Activated effector memory CD4-positive, alpha-beta T cell treated with anti-CD3 and anti-CD28 coated beads, Interleukin-2, amount 50 U/mL, for 16 hours (primary cell): ENCODE measurements at places on chromosomes 12 and 14.

GRCh38 chr12:54926246-54926645 is 58.3 kb downstream of the TESPA1 start:
- no peak for DNase-seq

DNA sequence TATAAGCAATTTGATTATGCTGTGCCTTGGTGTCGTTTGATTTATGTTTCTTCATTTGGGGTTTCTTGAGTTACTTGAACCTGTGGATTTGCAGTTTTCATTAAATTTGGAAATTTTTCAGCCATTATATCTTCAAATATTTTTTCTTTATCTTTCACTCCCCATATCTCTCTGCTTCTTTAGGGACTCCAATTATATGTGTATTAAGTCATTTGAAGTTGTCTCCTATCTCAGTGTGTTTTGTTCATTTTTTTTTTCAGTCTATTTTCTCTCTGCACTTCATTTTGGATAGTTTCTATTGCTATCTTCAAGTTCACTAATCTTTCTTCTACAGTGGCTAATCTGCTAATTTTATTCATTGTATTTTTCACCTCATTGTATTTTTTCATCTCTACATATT is 29.4 kb upstream of the RTRAF start:
- DNase-seq = no peak

GRCh38 chr12:116533343-116534251 is 25.6 kb upstream of the MAP1LC3B2 start:
- peak; percentile 89 for DNase-seq

DNA sequence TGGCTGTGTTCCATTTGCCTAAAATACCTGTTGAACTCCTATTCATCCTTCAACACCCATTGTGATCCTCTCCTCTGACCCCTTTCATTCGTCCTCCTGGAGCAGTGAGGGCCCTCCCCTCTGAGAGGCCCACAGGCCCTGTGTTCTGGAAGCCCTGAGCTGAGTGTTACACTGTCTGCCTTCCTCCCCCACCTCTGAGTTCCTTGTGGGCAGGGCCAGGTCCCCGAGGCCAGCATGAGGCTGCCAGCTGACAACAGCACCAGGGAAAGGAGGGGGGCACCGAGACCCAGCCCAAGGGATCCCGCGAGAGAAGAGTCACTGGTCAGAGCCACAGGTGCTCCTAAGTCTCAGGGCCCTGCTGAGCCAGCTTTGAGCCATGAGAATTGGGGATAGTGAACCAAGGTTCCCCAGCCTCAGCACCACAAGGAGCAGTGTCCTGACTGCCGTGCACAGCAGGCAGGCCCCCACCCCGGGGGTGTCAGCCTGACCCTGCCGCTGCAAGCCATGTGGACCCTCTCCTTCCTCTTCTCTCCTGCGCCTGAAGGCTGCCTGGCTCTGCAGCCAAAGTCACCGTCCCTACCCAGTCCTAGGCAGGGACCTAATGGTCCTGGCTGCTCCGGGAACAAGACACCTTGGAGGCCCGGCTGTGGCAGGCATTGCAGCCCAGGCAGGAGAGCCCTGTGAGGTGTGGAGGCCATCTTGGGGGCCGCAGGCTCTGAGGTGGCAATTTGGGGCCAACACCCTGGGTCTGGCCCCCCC is 52.5 kb downstream of the BEGAIN start:
- peak; percentile 59 for DNase-seq

- DNase-seq = no peak
These were observed 137.2 kb upstream of the GSC start for GRCh38 chr14:94906991-94907587.

DNA sequence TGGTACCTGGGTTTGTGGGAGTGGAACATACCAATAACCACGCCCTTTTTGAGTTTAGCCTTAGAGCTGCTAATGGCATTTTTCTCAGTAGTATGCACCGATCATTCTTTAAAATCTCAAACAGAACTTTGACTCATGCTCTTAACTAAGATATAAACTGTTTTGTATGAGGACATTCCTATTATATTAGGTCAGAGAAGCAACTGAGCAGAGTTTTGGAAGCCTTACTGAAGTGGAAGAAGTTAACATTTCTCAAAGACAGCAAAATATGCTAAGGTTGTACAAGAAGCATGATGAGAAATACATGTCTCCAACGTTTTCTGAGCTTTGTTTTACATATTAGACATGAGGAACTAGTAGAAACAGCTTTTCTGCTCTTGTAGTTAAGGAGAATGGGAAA is 819.2 kb downstream of the FSCB start:
- DNase-seq = no peak

GRCh38 chr12:53057816-53058500 is 8.1 kb downstream of the TNS2 start:
- peak; percentile 62 for DNase-seq

GRCh38 chr14:99907761-99908652 is 114.8 kb downstream of the EML1 start:
- no peak for DNase-seq
